ENCODE measurements at places on chromosomes 3 and 15.

GRCh38 chr15:62254137-62254934 is 89.3 kb upstream of the C2CD4B start:
- peak; percentile 71 for DNase-seq

- DNase-seq = no peak
These were observed 58.1 kb upstream of the MCF2L2 start for GRCh38 chr3:183486472-183486871.

DNA sequence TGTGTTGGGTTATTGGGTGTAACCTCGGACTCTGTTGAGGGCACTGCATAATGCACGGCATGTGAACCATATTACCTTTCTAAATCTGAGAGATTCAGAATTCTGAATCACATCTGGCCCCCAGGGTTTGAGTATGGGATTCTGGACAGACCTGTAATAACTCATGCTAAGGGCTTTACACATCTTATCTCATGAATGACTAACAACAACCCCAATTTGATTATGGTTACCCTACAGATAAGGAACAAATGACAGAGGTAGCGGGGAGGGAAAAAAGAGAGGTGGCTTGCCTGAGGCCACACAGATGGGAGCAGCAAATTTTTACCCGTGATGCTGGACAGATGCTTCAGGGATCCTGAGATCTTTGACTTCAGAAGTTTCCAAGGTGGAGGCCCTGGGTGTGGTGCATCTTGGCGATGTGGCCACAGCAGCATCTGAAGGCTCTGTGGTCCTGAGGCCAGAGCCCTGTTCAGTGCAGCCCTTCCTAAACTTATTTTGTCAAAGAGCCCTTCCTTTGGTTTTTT is 43.8 kb downstream of the POMGNT2 start:
- DNase-seq = no peak

DNA sequence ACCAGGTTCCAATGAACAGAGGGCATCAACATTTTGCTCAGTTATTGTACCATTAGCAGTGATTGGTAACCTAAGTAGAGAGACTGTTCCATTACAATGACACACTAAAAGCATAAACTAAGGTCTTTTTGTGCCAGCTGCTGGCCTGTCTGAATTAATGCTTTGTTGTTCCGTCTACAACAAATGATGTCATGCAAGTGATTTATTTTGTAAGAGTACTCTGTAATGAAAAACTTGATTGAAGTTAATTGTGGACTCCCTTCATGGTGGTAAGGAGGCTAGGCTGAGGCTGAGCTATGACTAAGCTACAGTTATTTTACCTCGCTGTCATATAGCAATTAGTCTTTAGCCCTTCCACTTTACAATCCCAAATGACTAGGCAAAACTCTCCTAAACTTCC is 23.2 kb downstream of the RCN2 start:
- DNase-seq = no peak

DNA sequence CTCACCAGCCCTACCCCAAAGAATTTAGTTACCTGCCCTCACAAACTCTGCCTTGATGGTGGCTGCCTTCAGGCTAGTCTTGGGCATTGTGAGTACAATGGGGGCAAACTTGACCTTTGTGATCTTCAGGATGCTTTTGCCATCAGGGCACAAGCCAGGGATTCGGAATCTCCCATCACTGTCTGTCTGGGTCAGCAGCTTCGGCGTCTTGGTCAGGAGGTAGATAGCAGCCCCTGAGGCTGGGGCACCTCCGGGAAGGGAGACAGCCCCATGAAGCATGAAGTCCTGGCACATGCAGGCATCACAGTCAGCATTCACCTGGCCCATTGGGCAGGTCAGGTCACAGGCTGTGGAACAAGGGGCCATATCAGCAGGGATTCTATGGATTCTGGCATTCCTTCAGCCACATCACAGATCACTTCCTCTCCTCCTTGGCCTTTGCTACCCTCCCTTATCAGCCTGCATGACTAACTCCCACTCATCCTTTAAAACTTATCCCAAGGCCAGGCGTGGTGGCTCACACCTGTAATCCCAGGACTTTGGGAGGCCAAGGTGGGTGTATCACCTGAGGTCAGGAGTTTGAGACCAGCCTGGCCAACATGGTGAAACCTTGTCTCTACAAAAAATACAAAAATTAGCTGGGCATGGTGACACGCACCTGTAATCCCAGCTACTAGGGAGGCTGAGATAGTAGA is 6.9 kb downstream of the CILP start:
- DNase-seq = no peak

DNA sequence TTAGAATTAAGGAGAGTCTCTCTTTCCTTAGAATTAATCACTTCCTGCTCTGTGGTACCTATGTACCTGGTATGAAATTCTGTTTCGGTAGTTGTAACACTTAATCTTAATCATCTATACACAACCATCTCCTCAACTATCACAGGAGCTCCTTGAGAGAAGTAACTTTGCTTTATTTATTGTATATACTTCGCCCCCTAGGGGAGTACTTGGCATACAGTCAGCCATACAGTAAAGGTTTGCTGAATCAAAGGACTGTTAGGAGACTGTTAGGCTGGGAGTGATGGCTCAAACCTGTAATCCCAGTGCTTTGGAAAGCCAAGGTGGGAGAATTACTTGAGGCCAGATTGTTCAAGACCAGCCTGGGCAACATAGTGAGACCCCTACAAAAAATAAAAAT is 44.7 kb downstream of the RORA start:
- no peak for DNase-seq

- peak; percentile 66 for DNase-seq
These were observed 1.0 kb downstream of the KAT2B start for GRCh38 chr3:20041197-20041780.

DNA sequence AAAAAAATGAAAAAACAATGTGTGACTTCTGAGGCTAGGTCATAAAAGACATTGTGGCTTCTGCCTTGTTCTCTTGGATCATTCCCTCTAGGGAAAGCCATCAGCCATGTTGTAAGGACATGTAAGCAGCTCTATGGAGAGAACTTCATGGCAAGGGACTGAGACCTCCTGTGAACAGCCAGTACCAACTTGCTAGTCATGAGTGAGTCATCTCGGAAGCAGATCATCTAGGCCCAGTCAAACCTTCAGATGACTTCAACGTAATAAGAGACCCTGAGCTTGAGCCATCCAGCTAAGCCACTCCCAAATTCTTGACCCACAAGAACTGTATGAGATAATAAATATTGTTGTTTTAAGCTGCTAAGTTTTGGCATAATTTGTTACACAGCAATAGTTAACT is 4.9 kb downstream of the MON1A start:
- peak; percentile 51 for DNase-seq
